ENCODE measurements at places on chromosomes 3 and 15. TPM values are rescaled to one million over a fixed set of nuclear protein-coding genes. Genes with fewer than 3 reads are reported as not detected.

INKA1 gene
- total RNA-seq = 6.5 TPM

SLC38A3 gene
- 0.29 TPM for total RNA-seq

MUC13 gene
- total RNA-seq = not detected

DUOXA2 gene
- not detected for total RNA-seq

PTX3 gene
- total RNA-seq = 537 TPM

C3orf22 gene
- total RNA-seq = not detected

CPA3 gene
- 2.1 TPM for total RNA-seq

GOLGA6B gene
- not detected for total RNA-seq

HYAL1 gene
- under 0.01 TPM for total RNA-seq

C3orf80 gene
- total RNA-seq = 2.2 TPM

GABRR3 gene
- not detected for total RNA-seq

LOXL1 gene
- total RNA-seq = 264 TPM

FBXW12 gene
- total RNA-seq = not detected

GABRA5 gene
- total RNA-seq = not detected

TGM4 gene
- total RNA-seq = not detected

HDC gene
- not detected for total RNA-seq

IQCH gene
- 4.7 TPM for total RNA-seq

NANOGP8 gene
- 1.2 TPM for total RNA-seq

CNTN4 gene
- not detected for total RNA-seq

ENTPD3 gene
- 0.36 TPM for total RNA-seq

SNX22 gene
- total RNA-seq = 0.29 TPM

RTP3 gene
- not detected for total RNA-seq

TMEM108 gene
- total RNA-seq = 0.36 TPM

HGD gene
- total RNA-seq = under 0.01 TPM

DOCK3 gene
- 0.36 TPM for total RNA-seq

PCSK6 gene
- 0.72 TPM for total RNA-seq

GRIP2 gene
- total RNA-seq = 1.4 TPM

KCNH8 gene
- not detected for total RNA-seq

RARRES1 gene
- total RNA-seq = 19.5 TPM

ARPIN gene
- total RNA-seq = 14.1 TPM

DPH6 gene
- total RNA-seq = 20.6 TPM

GOLGA8F gene
- under 0.01 TPM for total RNA-seq

ILDR1 gene
- not detected for total RNA-seq

GABRG3 gene
- total RNA-seq = not detected

GOLGA8S gene
- total RNA-seq = under 0.01 TPM

TF gene
- 0.88 TPM for total RNA-seq

TLE3 gene
- total RNA-seq = 29.7 TPM

SLC28A2 gene
- total RNA-seq = not detected

MAP6D1 gene
- 0.59 TPM for total RNA-seq

C3orf52 gene
- 4.0 TPM for total RNA-seq

RYR3 gene
- total RNA-seq = not detected

POTEB3 gene
- not detected for total RNA-seq

IL12A gene
- 4.7 TPM for total RNA-seq

GOLGA6A gene
- total RNA-seq = under 0.01 TPM

LTF gene
- total RNA-seq = 0.72 TPM

GLDN gene
- total RNA-seq = 0.59 TPM

THAP10 gene
- total RNA-seq = 1.1 TPM

GASK1A gene
- 0.88 TPM for total RNA-seq

ADGRG7 gene
- not detected for total RNA-seq

ESYT3 gene
- total RNA-seq = 0.59 TPM

GOLGA8G gene
- total RNA-seq = not detected

GREM1 gene
- 457 TPM for total RNA-seq

RAD51 gene
- 1.8 TPM for total RNA-seq

DCUN1D1 gene
- 38.4 TPM for total RNA-seq

CORO2B gene
- 14.1 TPM for total RNA-seq
